Memory B cell (primary cell): ENCODE measurements at places on chromosomes 1 and 21.

GRCh38 chr1:214012418-214012817, 24.6 kb downstream of the PROX1 start:
- DNase-seq, result no peak
- no peak overlapping the region for H3K4me3 ChIP-seq
- peaks cover 2% of the 10 kb centered on the region for H3K27me3 ChIP-seq
- H3K27ac ChIP-seq, result no peak overlapping the region
- H3K4me1 ChIP-seq, result no peaks in the 10 kb centered on the region
- H3K36me3 ChIP-seq, result no peaks in the 10 kb centered on the region

DNA sequence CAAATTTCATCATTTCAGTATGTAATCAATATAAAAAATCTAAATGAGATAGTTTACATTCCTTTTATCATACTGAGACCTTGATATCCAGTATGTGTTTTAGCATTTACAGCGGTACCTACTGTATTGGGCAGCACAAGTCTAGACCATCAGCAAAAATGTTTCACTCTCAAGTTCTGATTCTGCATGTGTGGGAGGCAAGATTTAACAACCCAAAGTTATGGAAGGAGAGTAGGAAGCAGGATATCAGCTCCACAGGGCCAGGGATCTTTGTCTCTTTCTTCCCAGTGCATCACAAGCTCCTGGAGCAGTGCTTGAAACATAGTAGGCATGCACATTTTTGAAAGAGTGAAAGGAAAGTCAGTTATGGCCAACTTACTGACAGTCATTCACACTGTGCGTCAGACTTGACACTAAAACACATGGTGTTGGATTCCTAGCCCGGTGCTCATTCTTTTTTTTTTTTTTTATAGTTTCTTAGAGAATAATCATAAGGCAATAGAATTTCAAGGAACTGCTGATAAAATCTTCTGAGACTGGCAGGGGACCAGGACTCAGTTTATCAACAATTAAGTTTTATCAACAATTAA, 6.1 kb downstream of the TENT5C start:
- peak overlapping the region; percentile 59 for H3K4me3 ChIP-seq
- no peaks in the 10 kb centered on the region for H3K27me3 ChIP-seq
- DNase-seq, result no peak
- H3K36me3 ChIP-seq, result peaks cover 35% of the 10 kb centered on the region
- peaks cover 81% of the 10 kb centered on the region for H3K4me1 ChIP-seq

DNA sequence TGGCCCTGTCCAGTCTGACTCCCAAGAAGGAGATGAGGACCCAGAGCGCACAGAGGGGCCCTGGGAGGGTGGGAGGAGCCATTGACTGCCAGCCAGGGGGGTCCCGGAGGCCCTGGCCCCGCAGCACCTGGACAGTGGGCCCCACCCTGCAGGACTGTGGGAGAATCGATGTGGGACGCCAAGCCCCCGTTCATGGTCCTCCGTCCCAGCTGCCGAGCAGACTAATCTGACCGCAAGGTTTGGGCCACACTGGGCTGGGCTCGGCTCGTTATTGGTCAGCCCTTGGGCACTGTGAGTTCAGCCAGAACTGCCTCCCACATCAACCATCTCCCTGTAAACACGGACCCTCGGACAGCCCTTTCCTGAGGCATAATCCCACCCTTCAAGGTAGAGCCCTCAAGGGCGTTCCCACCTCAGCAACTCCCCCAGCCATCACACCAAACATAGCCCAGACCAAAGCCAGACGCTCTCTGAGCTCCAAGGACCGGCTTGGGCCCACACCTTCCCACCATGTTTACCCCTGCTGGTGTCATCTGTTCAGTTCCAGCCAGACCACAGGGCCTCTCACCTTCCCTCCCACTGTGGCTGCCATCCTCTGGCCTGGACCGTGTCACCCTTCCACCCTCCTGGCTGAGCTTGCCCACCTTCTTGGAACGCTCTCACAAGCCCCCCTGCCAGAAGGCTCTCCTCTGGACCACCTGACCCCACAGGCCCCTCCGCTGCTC, 16.2 kb upstream of the POFUT2 start:
- no peak overlapping the region for H3K27ac ChIP-seq
- H3K4me3 ChIP-seq, result no peak overlapping the region
- DNase-seq, result no peak
- no peaks in the 10 kb centered on the region for H3K4me1 ChIP-seq

GRCh38 chr1:32554288-32554687, 15.1 kb downstream of the ZBTB8A start:
- no peak overlapping the region for H3K4me3 ChIP-seq
- no peaks in the 10 kb centered on the region for H3K36me3 ChIP-seq

GRCh38 chr21:46542588-46543124, 62.2 kb downstream of the S100B start:
- no peak overlapping the region for H3K4me3 ChIP-seq
- no peaks in the 10 kb centered on the region for H3K27me3 ChIP-seq
- peaks cover 46% of the 10 kb centered on the region for H3K36me3 ChIP-seq
- no peak overlapping the region for H3K27ac ChIP-seq
- DNase-seq, result no peak
